ENCODE measurements at places on chromosomes 2 and 18.

- no peak for DNase-seq
Measured at GRCh38 chr2:206531996-206532543, 88.7 kb downstream of the ADAM23 start.

DNA sequence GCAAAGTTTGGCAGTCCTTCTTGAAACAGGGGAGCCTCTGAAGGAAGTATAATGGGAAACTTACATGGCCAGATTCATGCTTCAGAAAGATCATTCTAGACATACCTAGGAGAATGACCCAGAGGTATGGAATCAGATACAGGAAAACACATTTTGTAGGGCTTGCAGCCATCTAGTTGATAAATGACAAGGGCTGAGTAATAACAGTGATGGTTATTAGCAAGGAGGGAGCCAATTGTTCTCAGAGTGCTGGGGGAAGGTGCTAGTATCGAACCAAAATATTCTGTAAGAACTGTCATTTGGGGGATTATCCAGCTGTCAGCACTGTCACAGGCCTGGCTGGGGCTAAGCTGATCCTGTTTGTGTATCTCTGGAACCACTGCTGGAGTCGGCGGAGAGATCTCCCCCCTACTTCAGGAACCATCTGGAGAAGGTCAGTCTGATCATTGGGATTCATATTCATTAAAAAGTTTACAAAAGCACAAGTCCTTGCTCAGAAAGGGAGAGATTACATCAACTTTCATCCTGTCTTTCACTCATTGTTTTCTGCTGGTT, 113.8 kb upstream of the THSD7B start:
- DNase-seq = no peak

GRCh38 chr2:230796280-230796862, 68.4 kb upstream of the ITM2C start:
- DNase-seq = no peak

DNA sequence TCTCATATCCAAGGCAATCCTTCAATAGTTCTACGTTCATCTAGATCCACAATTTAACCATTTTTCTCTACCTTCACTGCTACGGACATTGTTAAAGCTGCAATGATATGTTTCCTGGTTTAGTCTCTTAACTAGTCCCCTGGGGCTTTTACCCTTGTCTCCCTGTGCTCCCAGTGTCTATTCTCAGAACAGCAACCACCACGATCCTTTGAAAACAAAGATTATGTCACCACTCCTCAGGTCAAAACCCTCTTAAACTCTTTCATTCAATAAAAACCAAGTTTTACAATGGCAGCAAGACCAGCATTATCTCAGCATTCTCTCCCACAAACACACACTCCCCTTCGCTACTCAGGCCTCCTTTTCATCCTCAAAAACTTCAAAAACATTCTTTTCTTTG, 298.2 kb upstream of the CHST9 start:
- DNase-seq = no peak

- DNase-seq = no peak
Measured at GRCh38 chr2:25570161-25570845, 103.1 kb downstream of the DTNB start.

DNA sequence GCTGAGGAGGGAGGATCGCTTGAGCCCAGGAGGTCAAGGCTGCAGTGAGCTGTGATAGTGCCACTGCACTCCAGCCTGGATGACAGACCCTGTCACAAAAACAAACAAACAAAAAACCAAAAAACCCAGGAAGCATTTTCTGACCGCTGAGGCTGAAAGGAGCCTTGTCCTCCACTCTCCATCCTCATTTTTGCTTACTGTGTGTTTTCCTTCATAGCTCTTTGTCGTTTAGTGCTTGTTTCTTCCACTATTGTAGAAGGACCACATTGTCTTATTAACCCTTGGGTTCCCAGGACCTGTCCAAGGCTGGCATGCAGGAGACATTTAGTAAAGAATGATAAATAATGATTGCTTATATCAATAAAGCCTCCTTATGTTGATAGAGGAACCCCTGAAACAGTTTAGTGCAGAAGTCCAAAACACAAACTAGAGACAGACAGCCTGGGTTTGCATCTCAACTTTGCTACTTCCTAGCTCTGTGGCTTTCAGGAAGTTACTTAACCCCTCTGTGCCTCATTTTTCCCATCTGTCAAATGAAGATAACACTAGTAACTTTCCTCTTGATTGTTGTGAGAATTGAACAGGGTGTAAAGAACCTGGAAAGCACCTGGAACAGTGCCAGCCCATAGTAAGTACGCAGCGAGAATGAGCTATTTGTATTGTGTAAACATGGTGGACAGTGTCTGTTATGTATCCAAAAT, 126.0 kb downstream of the LPIN1 start:
- no peak for DNase-seq

DNA sequence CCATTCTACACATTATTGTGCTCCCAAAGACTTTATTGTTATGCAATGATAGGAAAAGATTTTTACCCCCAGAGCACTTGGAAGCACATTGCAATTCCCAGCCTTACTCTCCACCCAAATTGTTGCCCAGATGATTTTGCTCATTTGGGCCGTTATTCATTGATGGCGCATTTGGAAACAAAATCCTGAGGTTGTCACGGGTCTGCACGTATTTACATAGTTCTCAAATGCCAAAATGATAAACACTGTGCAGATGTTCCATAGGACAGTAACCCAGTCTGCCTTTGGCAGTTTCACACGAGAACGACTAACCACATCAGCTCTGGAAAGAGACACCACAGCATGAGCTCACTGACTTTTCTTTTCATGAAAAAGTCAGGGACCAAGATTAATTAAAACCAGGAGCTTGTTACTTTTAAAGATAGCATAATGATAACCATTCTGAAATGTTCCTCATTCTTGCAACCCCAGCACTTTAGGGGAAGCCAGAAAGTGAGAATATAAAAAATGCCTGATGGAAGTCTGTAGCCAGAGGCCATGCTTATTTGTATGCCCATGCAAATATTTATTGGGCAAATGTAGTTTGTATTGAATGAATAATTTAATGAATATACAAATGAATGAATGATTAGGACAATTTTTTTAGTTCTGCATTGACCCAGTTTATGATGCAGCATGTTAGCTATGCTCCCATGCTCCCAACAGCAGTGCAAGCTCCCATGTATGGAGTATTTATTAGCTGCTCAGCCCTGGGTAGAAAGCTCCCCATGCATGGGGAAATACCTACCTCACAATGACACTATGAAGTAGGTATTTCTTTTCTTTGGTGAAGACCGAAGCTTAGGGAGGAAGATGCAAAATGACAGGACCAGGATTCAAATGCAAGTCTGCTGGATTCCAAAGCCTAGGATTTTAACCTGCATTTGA, 84.6 kb downstream of the MAIP1 start:
- DNase-seq = no peak

Data from ovary (tissue), 10 donors.